ENCODE measurements at places on chromosomes 7 and 10.
A peak's percentile ranks its signal among the peaks of the same experiment; 100 is the strongest.

DNA sequence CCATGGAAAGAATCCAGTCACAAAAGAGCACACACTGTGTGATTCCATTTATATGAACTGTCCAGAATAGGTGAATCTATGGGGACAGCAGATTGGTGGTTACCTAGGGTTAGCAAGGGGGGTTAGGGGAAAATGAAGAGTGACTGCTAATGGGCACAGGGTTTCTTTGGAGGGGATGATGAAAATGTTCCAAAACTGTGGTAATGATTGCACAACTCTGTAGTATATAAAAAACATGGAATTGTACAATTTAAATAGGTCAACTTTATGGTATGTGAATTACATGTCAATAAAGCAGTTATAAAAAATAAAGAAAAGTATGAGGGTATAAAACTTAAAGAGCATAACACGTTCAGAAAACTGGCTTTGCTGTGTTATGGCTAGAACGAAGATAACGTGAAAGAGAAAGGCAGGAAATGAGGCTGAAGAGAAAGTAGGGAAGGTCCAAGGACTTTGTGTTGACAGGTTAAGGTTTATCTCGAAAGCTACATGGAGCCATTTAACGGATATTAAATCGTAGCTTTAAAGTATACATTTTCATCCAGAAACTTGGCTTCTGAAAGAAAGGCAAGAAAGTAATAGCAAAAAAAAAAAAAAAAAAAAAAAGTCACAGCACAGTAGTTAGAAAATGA is 26.4 kb upstream of the MSS51 start:
- DNase-seq: no peak

DNA sequence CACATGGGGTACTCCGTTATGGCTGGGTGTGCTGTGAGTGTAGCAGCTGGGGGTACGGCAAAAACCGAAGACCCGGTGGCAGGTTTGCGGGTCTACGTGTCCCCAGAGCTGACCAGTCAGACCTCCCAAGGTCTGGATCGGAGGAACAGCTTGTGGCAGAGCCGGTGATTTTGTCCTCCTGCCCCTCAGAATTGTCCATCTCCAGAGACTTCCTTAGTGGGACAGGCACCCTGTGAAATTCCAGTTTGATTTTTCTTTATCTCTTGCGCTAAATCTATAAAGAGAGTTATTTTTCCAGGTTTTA is 1.0 kb downstream of the EIF3B start:
- DNase-seq: no peak

GRCh38 chr7:43328785-43329380 is 216.4 kb downstream of the HECW1 start:
- DNase-seq: no peak

DNA sequence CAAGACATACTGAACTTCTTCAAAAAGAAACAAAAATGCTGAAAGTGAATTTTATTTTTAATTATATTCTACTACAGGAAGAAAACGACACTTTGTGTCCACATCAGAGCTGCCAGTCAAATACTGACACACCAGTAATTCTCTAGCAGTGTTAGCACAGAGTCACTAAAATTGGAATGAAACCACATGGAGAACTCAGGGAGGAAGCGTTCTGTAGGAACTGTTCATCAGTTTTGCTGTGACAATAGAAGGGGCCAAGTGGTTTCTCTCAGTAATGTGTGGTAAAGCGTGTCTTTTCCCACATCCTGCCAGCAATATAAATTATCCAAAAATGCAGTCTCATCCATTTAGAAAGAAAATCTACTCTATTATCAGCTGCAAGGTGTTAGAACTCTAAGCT is 683.3 kb downstream of the GRM8 start:
- DNase-seq: no peak

DNA sequence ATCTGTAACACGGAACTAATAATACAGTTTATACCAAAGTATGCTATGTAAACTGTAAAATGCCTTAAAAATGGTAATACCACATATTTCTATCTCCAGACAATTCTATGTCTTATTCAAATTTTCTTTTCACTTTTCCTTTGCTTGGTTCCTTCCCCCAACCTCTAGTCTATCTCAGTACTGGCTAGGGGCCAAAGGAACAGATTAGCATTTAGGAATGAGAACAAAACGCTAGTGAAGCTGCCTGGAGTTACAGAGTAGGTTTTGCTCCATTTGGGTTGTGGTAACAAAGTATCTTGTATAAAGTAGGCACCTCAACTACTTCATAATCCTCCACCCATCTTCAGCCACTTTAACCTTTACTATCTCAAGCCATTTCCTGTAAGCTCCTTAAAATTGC is 94.1 kb downstream of the HBP1 start:
- DNase-seq: no peak

DNA sequence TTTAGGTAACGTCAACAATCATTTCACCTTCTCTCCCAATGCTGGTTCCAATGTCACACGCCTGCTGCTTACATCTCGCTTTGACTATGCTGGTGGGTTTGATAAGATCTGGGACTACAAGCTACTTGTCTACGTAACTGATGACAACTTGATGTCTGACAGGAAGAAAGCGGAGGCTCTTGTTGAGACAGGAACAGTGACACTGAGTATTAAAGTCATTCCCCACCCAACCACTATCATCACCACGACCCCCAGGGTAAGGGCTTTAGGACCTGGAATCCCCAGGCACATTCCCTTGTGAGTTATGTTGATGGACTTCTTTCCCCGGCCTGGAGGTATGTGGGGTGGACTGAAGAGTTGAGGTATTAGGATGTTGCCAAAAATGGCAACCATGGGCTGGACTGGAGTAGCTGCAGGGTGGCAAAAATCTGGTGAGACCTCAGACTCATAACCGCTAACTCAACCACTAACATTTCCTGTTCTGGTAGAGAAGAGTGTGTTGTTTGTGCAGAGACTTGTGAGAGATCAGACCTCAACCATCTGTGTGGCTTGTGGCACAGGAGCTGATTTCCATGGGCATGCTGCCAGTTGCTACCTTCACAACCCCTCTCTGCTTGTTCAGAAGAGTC is 59.2 kb downstream of the CDHR3 start:
- peak; percentile 82 for DNase-seq

- DNase-seq: no peak
Observed at GRCh38 chr10:50211670-50212069, 39.6 kb downstream of the ASAH2 start.

GRCh38 chr7:87876869-87877234 is 559 bp downstream of the DBF4 start:
- peak; percentile 74 for DNase-seq

- no peak for DNase-seq
Observed at GRCh38 chr7:15005672-15006071, 103.1 kb upstream of the DGKB start.

GRCh38 chr7:65475040-65475726 is 101.5 kb downstream of the ZNF92 start:
- DNase-seq: no peak

DNA sequence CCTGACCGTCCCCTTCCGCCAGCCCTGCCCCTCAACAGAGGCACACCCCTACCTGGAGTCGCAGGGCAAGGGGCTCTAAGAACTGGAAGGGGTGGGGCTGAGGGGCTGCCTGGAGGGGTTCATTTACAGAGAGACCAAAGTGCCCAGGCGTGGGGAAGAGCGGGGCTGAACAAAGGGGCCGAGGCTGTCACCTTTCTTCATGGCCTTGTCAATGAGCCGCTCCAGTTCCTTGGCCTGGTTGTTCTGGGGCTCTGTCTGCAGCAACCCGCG is 2.3 kb upstream of the CLDN15 start:
- no peak for DNase-seq
